ENCODE measurements at places on chromosomes 1 and 21.

- DNase-seq: no peak
These were observed 115.7 kb upstream of the UBE2U start for GRCh38 chr1:64087768-64088167.

GRCh38 chr21:45433301-45433700 is 28.3 kb downstream of the COL18A1 start:
- no peak for DNase-seq

- no peak for DNase-seq
These were observed 2.0 kb downstream of the XKR8 start for GRCh38 chr1:27961646-27962221.

- DNase-seq: peak; percentile 41
These were observed 88.6 kb downstream of the NUF2 start for GRCh38 chr1:163410073-163410999.

DNA sequence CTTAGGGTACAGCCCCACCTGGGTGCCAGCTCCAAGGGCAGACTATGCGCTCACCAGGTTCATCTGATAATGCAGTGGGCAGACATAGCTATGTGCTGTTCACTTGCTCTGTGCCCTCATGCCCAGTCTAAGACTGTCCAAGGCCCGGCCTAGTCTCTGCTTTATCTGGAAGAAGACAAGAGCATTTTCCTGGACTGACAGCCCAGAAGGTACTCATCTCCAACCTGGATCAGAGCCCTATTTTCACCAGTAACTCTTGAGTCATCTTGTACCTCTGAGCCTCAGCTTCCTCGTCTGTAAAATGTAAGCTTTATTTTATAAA is 28.5 kb upstream of the LRRC8C start:
- peak; percentile 46 for DNase-seq

Measured in stimulated activated CD4-positive, alpha-beta T cell treated with anti-CD3 and anti-CD28 coated beads, Interleukin-15, amount 100 ng/mL, for 24 hours (primary cell).